ENCODE measurements at places on chromosomes 7 and 10. TPM values are rescaled to one million over a fixed set of nuclear protein-coding genes. Genes with fewer than 3 reads are reported as not detected.

GRCh38 chr10:8424555-8425211, 370.2 kb downstream of the GATA3 start:
- no peak for DNase-seq

- no peak for DNase-seq
These were observed 52.8 kb upstream of the AOAH start for GRCh38 chr7:36777062-36777461.

- peak; percentile 46 for DNase-seq
These were observed 18.9 kb upstream of the DNAJC1 start for GRCh38 chr10:22022257-22023032.

Gene RELN
- total RNA-seq = 0.56 TPM

Gene CNNM2
- 2.6 TPM for total RNA-seq

DNA sequence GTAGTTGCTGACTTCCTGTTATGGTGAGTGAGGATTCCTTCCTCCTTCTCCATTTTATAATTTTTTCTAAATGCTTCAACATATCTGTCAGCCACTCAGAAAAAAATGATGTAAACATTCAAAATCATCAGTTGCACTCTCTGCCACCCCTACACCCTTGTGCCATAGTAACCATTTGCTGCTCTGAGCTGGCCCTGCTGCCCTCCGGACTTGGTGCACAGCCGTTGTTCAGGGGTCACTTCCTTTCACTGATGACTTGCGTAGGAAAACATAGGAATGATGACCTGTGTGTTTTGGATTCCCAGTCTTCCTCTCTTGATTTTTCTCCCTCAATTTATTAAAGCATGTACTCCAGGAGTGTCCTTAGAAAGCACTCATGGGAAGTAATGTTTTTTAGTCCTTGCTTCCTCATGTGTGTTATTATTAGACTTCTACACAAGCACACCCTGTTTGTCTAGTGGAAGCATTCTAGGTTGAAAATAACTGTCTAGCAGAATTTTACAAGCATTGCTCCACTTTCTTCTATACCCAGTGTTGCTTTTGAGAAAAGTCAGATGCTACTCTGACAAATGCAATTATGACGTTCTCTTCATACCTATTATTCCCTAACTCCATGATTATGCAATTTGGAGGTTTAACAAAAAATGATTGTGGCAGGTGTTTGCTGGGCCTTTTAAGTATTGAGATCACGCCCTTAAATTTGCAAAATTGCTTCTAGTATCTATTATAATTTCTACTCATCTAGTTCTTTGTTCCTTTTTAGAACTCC, 62.6 kb upstream of the MTPN start:
- no peak for DNase-seq
